ENCODE measurements at places on chromosomes 6 and 20. TPM values are rescaled to one million over a fixed set of nuclear protein-coding genes. Genes with fewer than 3 reads are reported as not detected.

Gene LY6G6D
- polyA plus RNA-seq: not detected

Gene ASIP
- 0.76 TPM for polyA plus RNA-seq

Gene PEDS1
- polyA plus RNA-seq: 25.5 TPM

Gene MRPS18A
- polyA plus RNA-seq: 51.4 TPM

Gene MRPL14
- polyA plus RNA-seq: 57.6 TPM

Gene NKX2-4
- polyA plus RNA-seq: not detected

Gene VPS16
- polyA plus RNA-seq: 42.5 TPM

Gene MAS1L
- polyA plus RNA-seq: not detected

Gene GPRC6A
- polyA plus RNA-seq: 0.10 TPM

Gene TMC2
- 0.23 TPM for polyA plus RNA-seq

Gene PNPLA1
- polyA plus RNA-seq: 3.0 TPM

Gene MYCT1
- 16.2 TPM for polyA plus RNA-seq

Gene ADGB
- polyA plus RNA-seq: 0.52 TPM

Gene DLL1
- 10.8 TPM for polyA plus RNA-seq

Gene CENPQ
- polyA plus RNA-seq: 10.5 TPM

Gene TREML2
- polyA plus RNA-seq: 0.09 TPM

Gene PDYN
- polyA plus RNA-seq: 0.34 TPM

Gene ATRN
- 56.7 TPM for polyA plus RNA-seq

Gene RBM24
- 0.37 TPM for polyA plus RNA-seq

Gene ELMO2
- 67.4 TPM for polyA plus RNA-seq

Gene EPB41L1
- 65.6 TPM for polyA plus RNA-seq

Gene BACH2
- polyA plus RNA-seq: 9.9 TPM

Gene SNAI1
- polyA plus RNA-seq: 15.3 TPM
